ENCODE measurements at places on chromosomes 13 and 19.

- DNase-seq: no peak
Observed at GRCh38 chr13:55566779-55567178, 1573.9 kb upstream of the PRR20A start.

DNA sequence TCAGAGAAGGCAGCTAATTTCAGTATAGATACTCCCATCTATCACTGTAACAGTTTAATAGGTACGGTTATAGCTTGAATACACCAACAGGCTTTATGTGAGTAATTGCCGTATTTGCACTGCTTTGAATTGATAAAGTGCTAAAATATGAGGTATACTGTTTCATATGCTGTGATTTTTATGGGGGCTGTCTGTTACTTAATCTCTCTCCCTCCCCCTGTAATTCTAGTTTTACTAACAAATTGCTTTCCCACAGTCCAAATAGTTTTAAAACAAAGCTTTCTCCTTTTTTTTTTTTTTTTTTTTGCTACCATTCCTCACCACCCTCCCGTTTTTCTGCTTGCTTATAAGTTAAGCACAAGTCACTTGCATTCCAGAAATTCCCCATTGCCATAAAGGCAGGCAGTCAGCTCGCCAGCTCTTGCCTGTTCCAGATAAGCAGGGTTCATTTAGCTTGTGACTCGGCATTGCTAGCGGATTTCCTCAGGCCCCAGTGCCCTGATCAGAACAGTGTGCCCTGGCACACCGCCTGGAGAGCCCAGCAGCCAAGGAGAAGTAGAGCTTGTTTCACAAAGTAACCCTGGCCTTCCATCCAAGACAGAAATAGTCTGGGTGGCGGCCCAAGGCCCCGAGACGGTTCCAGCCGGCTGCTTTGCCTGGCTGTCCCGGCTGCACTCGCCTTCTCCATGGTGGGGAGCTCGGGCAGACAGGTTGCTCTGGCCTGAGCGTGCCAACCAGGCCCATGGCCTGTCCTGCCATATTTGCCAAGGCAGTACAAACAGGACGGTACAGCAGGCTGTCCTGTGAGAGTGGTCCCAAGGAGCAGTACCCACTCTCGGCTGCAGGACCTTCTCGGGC is 43.5 kb upstream of the NPAS1 start:
- peak; percentile 97 for DNase-seq

DNA sequence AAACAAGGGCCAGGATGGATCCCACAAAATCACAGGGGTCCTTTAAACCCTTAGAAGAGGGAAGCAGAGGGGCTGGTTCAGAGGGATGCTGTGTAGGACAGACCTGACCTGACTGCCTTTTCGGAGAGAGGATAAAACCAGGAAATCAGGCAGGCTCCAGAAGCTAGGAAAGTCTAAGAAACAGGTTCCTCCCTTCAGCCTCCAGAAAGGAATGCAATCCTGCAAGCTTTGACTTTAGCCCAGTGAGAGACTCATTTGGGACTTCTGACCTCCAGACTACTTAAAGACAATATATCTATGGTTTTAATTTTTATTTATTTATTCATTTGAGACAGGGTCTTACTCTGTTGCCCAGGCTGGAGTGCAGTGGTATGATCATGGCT is 5.3 kb downstream of the RAB20 start:
- DNase-seq: no peak

DNA sequence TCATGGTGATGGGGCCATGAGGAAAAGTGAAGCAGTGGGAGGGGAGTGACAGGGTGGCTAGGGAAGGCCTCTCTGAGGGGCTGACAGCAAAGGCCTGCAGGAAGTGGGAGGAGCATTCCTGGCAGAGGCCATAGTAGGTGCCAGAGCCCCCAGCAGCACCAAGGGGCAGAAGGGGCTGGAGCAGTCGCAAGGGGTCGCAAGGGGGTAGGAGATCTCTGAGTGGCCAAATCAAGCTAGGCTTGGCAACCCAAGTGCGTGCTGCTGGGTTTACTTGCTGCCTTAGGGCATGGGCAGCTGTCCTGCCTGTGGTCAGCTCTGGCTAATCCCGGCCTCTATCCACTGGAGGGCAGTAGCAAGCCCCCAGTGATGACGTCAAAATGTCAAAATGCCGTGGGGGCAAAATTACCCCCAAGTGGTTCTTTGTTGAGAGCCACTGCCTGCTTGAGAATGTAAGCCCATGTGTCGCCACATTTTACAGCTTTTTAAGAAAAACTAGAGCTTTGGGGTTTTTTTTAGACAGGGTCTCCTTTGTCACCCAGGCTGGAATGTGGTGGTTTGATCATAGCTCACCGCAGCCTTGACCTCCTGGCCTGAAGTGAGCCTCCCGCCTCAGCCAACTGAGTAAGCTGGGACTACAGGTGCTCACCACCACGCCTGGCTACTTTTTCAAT is 11.8 kb downstream of the CCDC97 start:
- DNase-seq: peak; percentile 73

DNA sequence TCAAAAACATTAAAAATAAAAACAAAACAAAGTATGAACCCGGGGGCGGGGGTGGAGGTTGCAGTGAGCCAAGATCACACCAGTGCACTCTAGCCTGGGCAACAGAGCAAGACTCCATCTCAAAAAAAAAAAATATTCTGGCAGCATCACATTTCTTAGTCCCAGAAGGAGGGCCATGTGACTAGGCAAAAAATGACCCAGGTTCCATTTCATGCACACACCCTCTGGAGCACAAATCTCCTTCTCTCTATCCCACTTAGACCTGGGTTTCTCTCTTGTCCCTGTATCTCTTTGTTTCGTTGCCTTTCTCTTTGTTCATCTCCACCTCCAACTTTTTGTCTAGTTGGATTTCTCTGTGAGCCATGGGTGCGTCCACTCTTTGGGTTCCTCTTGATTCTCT is 6.2 kb upstream of the CYP2A7 start:
- no peak for DNase-seq

DNA sequence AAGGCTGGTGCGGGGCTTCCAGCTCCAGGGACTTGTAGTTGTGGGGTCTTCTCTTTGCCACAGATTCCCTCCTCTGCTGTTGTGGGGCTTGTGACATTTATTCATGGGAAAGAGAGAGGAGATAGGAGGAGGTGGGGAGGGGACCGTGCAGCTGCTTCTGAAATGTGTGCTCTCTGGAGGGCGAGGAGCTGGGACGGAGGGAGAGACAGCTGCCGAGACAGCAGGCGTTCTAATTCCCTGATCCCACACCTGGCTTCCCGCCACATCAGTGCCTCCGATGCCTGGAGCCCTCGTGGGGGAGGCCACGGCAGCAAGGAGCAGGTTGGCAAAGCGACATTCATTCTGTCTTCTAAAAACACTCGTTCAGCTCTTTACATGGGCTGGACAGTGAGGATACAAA is 164.4 kb downstream of the USP12 start:
- DNase-seq: no peak

DNA sequence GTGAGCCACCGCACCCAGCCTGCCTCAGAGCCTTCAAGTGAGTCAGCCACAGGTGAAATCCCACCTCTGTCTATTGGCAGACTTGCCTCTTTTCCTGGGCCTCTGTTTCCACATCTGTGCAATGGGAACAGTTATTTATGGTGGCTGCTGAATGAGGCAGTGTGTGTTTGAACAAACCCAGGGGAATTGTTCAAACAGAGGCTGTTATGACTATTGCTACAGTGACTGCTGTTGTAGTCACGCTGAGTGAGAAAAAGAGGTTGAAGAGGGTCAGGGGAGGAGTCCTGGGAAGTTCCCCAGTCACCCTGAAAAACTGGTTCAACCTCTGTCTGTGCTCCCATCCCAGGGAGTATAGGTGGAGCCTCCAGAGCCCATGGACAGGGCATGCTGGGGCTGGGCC is at the start of gene CEACAM19:
Gene CEACAM19, plus strand, starts transcription at position 83 of the 400 bp plus-strand sequence. CDS start 450 bp downstream, outside the sequence.
- no peak for DNase-seq

DNA sequence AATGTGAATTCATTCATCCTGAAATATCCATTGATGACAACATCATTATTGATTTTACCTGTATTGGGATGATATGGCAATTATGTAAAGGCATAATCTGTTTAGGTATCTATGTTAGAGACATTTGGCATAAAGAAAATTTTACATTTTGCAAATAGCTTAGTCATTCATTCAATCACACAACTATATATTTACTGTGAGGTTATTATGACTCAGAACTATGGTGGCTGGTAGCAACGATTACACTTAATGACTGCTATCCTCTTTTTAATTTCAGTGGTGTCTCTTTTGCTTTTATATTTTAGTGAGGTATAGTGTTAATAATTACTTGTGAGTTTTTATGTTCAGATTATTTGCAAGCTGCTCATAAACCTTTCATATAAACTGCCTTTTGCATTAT is 955.9 kb downstream of the SLITRK6 start:
- no peak for DNase-seq

- no peak for DNase-seq
Observed at GRCh38 chr13:98875146-98875729, 102.6 kb downstream of the DOCK9 start.

DNA sequence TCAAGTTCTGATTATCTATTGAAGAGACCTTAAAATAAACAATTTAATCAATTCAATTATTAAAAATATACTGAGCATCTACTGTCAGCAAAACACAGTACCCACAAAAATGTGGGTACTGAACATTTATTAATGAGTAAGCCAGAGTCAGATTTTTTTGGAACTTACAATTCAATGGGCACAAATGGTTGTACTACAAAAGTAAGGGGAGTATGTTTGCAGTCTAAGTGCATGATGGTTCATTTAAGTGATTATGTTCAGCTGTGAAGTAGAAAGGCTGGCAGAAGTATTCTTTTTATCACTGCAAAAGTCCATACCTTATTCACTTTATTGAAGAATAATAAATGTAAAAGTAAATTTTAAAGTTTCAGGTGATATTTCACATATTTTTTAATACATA is 27.6 kb downstream of the FGF14 start:
- no peak for DNase-seq
